Daoy (cell line): ENCODE measurements at places on chromosomes 12 and 14. TPM values are rescaled to one million over a fixed set of nuclear protein-coding genes. Genes with fewer than 3 reads are reported as not detected.

DNA sequence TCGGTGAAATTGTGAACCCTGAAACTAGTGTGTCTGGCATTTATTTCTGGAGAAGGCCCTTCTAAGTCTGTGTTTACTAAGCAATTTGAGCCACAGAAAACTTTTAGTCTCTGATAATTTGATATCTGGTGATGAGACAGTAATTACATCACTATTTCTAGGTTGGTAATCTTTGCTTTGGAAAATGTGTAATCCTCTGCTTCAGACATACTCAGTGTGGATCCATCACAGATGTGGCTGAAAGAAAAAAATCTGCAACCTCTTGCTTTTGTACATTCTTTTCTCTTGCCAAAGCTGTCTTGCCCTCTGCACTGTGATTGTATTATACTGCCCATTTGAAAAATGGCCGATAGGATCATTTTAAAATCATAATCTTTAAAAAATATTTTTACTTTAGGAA lies 78.1 kb downstream of the PELI2 start:
- no peak for DNase-seq

Gene LRRC74A
- not detected in 2 replicates for total RNA-seq

DNA sequence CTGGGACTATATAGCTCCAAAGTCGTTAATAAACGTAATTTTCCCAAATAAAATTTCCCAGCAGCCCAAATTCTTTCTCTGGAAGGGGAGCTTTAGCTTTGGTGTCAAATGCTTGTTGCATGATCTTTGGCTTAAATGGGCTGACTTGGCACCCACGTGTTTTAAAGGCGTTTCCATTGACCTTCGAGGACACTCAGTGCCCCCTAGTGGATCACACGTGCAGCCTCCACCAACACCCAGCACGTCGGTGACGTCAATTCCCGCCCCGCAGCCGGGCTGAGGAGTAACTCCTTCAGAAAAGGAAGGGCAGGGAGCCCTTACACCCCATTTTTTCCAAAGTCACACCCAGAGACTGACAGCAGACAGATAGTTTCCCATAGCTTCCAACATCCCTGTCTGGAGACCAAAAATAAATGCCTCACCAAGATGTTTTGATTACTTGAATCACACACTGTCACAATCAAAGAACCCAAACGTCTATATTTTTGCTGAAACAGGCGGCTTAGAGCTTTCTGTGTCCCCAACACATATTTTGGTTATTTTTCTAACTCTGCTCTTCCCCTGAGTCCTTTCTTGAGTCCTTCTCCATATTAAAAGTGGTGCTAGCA lies 707.9 kb downstream of the AACS start:
- DNase-seq, result peak; percentile 45

- peak; percentile 17 for DNase-seq
Observed at GRCh38 chr12:4412465-4412864, 33.0 kb upstream of the FGF23 start.

DNA sequence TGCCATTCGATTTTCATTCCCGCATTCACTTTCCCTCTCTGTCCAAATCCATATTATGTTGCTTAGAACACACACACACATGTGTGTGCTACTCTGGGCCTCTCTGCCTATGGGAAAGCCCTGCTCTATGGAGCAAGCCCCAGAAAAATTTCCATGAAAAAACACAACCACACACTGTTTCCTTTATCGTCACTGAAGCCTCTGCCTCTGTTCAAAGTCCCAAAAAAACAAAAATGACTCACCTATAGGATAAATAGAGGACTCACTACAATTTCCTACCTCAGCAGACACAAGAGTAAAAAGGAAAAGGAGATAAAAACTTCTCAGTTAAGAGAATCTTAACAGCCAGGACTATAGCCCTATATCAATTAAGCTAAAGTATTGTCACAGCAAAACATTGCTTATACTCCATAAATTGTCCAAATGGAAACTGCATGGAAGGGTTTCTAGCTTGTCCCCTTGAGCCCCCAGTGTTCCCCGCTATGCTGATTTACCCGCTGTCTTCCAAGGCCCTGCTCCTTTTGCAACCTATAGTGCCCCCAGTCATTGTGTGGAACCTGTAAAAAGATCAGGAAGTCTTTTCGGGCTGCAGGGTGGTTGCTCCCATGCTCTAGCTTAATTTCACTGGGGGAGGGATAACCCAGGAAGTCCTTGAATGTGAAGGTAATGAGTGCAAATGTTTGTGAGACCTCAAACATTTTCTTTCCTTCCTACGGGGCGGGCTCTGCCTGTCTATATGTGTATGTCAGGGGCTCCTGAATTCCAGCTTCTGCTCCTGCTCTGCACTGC lies 11.1 kb upstream of the PIP4K2C start:
- DNase-seq, result peak; percentile 17

DNA sequence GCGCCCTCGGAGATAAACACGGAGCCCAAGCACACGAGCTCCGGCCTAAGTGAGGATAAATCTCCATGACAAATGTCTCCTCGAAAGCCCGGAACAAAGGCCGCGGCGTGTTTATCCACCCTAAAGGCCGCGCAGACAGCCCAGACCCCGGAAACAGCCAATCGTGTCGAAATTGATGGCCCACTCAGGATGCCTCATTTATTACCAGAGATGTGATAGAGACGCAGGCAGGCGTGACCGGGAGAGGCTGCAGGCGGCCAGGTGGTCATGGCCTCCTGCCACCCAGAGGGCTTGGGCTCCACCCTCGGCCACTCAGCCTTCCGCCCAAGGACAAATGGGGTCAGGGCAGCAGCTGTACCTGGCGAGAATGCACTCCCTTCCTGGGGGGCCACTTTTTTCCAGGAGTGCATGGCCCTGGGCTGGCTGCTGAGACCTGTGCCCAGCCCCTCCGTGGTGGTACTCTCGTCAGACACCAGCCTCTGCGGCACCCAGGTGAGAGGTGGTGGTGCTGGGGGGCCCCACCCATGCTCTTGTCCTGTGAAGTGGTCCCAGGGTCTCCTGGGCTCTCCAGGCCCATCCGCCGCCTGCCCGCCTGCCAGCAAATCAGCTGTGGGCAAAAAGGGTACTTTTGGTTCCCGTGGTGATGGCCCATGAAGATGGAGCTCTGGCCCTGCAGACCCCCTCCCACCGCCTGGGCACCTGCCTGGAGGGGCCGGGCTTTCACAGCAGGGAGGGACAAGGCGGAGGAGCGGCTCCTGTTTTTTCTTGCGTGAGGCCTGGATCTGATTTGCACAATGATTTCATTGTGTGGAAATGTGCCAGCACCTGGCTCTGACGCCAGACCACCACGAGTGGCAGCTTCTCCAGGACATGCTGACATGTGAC lies 211.5 kb upstream of the C14orf180 start:
- DNase-seq, result no peak

DNA sequence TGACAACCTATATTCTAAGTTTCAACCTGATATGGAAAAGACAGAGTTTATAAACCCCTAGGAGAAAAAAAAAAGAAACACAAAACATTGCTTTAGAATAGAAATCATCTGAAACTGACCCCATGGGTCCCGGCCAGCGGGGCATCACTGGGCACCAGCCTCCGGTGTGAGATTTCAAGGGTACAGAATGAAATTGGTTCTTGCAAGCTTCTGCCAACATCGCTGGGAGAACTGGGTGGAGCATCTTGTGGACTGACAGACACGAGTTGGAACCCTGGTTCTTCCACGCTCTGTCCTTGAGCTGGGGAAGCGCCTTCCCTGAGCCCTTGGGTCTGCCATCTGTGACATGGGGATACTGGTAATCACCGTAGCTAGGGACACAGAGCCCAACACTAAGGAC lies 173.6 kb downstream of the PHETA1 start:
- DNase-seq, result no peak

DNA sequence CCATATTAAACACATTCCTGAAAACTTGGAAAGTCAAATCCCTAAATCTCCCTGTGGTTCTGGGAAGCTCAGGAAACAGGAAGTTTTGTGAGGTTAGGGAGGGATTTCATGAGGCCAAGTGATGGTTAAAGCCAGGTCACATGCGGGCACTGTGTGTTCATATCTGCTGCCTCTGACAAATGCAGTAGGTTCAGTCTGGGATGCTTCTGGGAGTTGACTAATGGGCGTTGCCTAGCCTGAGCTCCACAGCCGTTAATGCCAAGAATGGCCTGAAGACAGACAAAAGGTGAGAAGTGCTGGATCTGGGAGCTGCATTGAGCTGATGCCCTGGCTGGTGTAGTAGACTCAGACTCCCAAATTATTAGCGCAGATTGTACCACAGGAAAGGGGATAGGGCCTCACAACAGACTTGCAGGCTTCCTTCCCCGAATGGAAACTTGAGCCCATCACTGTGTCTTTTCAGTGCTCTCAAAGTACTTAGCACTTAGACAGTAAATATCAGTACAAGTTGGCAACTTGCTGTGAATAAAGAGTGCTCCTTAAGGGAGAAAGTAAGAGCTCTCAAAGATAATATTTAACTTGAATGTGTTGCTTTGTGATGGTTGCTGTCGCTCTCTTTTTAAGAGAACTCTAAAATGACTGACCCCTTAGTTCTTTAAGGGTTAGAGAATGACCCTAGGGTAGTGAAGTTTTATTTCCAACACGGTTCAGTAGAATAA lies 17.3 kb downstream of the GSG1 start:
- no peak for DNase-seq

- peak; percentile 52 for DNase-seq
Observed at GRCh38 chr12:109804820-109805761, 28.1 kb downstream of the TRPV4 start.

DNA sequence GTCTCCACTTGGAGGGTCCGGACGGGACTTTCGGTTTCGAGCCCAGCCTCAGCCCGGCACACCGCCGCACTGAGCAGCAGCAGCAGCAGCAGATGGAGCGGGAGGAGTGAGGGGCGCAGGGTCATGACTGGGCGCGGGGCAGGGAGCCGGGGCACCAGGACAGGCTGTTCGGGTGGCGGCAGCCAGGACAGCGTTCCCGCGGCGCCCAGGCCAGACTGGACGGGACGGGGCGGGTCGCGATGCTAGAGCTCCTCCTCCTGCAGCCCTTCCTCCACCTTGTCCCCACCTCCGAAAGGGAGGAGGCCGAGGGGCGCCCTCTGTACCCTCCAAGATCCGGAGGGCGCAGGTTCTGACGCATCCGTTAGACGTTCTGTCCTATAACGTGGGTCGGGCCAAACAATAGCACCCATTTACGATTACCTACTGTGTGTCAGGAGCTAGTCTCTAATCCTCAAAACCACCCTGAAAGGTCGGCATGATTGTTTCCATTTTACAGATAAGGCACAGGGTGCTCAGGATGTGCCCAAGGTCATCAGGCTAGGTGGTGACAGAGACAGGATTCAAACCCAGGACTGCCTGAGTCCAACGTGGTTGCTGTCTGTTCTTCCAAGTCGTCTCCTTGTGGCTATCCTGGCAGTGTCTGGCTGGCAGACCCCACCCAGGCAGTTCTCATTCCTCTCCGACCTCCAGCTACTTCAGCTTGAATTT lies at the start of gene FKBP11:
Gene FKBP11, minus strand, starts transcription at position 189 of the 708 bp plus-strand sequence. Its CDS starts 64 bp downstream, at position 125.
- DNase-seq, result peak; percentile 73

Gene RND1
- total RNA-seq, result 0.51 and 4.7 TPM in 2 replicates

- no peak for DNase-seq
Observed at GRCh38 chr14:48714366-48714765, 871.8 kb downstream of the RPS29 start.

DNA sequence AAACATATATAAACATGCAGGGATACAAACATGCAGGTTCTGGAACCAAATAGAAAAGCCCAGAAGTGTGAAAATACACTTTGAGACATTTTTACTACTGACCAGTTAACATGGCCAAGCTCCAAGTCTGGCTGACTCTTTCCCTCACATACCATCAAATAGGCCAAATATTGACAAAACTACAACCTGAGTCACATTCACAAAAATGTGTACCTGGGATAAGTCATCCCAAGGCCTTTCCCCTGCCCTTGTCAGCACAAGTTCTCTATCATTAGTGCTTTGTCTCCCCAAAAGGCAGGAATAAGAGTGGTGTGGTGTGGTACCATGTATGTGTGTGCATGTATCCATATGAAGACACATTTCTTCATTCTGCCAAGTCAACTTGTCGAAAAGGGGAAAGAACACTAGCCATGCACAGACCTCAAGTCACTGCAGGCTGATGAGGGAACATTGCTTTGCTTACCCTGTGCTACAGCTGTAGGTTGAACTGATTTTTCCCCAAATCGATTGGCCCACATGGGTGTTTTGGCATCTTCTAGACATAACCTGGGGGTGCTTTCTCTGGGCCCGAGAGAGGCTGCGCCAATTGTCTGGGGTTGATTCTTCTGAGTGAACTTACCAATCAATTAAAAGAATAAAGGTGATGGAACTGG lies 14.9 kb downstream of the HOXC4 start:
- DNase-seq, result no peak

Gene BCL11B
- total RNA-seq, result 2.9 and 4.4 TPM in 2 replicates

DNA sequence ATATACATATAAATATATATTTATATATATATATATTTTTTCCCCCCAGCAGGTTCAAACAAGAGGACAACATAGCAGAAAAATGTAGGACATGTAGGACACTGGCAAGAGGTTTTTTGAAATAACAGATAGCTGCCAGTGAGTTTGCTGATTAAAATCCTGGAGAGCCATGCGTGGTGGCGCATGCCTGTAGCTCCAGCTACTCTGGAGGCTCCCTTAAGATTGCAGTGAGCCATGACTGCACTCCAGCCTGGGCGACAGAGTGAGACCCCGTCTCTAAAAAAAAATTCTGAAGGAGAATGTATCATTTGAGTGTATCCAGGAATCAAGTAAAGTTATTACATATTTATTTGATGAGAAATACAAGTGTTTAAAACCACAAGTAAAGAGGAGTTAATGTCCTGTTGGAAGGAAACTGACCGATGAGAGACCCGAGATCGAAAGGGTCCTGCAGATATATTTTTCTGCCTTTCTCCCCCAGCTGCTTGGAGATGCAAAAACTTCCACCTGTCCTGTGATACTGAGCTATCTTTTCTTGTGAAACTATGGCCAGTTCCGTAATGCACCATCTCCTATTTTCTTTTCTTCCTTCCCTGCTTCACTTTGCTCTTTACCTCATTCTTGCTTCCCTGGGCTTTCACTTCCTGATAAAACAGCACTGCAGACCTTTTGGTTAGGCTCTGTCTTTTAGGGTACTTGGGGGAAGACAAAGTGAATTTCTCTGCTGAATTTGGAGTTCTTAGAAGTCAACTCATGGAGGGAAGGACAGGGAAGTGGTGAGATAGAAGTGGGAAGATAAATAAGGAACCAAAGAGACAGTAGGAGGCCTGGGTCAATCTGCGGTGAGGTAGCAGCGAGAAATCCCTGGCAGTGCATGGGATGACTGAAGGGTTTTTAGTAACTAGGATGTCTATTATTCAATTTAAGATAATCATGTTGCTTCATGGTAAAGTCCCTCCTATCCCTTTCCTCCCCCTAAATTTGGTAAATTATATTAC lies 41.2 kb upstream of the SLC2A13 start:
- DNase-seq, result no peak

GRCh38 chr12:104671409-104672095 lies 214.8 kb downstream of the CHST11 start:
- DNase-seq, result peak; percentile 97

GRCh38 chr12:122517877-122518276 lies 8.9 kb downstream of the RSRC2 start:
- DNase-seq, result peak; percentile 92
